ENCODE measurements at places on chromosomes 5 and 9.

DNA sequence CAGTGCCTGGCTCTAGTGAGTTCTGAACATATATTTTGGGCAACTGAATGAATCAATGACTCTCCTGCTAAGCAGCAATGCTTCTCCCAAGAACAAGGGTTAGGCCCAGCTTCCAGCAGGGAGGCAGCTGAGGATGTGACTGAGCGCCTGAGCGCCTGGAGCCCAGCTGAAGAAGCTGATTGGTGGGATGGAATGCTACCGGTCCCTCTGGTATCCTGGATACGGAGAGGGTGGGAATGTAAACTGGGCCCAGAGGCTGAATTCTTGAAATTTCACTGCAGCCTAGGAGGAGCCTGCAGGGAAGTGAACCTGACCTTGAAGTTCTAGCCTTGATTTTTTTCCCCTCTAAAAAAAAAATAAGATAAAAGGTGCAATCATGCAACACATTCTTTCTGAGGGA, 43.2 kb downstream of the WWC1 start:
- peak; percentile 88 for DNase-seq

DNA sequence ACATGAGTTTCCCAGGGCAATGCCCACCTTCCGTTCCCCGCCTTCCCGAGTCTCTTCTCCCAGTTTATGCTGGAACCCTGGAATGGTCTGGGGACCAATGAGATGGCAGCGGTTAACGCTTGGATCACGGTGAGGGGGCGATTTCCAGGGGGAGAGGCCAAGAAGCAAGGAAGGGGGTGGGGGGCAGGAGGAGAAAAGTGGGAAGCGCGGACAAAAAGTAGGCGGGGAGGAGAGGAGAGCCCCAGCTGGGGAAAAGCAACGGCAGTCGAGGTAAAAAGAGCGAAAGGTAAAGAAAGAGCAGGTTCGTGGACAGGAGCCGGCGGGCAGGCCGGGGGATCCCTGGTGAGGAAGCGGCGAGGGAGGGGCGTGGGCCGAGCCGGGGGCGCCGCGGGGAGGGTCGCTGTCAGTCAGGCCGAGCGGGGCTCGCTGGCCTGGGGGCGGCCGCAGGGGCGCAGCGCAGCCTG, 508 bp upstream of the SNCAIP start:
- no peak for DNase-seq

DNA sequence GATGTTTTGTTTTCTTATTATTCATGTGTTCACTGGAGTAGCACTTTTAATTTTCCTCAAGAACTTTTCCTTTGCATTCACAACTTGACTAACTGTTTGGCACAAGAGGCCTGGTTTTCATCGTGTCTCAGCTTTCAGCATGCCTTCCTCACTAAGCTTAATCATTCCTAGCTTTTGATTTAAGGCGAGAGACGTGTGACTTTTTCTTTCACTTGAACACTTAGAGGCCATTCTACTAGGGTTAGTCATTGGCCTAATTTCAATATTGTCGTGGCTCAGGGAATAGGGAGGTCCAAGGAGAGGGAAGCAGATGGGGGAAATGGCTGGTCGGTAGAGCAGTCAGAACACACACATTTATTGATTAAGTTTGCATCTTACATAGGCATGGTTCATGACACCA, 94.0 kb downstream of the ZNF462 start:
- peak; percentile 92 for DNase-seq

- no peak for DNase-seq
These were observed 3.2 kb downstream of the TGFBR1 start for GRCh38 chr9:99108131-99108530.

DNA sequence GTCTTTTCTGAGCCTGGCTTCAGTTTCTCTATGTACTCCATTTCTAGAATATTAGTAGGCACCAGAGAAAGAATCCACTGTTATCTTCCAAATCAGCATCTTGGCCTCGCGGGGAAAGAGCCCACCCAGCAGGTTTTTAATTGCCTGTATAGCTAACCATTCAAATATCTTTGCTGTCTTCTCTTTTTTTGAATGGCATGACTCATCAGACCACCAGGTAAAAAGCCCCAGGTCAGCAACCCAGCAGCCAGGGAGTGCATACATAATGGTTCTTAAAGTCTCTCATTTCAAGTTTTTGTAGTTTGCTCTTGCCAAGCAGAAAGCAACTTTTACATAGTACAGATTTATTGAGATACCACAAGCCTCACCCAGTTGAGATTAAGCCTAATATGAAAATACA, 50.7 kb downstream of the TMEM167A start:
- peak; percentile 6 for DNase-seq

- DNase-seq: no peak
These were observed 33.4 kb downstream of the POLK start for GRCh38 chr5:75545131-75545530.

DNA sequence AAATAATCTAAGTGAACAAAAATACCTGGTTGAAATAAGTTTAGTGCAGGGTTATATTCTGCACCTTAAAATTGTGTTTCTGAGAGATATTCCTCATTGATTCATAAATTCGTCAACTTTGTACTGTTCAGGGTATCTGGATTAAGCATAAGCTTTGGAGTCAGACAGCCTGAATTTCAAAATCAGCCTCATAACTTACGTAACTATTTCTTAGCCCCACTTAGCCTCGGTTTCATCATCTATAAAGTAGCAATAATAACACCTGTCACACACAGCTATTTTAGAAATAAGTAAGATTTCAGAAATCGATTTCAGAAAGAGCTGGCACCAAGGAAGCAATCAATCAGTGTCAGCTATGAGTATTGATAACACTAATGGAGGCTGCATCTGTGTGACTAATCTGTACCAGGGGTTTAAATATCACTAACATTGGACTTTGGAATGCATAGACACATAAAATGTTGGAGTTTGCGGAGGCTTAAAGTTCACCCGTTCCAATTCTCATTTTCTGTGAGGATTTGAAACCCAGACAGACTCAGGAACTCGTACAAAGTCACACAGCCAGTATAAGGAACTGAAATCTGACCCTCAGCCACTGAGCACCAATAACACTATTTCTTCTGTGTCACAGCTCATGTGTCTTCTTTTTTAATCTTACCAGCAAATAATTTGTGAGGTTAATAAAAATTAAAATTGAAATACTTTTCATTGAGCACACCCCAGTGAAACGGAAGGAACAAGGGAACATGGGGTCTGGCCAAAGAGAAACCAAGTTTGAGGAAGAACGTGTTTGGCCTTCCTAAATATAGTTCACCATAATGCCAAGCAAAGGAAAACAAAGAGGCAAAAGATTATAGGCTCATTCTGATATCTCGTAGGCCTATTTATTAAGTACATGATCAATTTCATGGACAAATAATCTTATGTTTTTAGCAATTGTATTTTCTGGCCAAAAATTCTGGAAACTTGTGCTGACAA, 194.4 kb upstream of the PTGER4 start:
- no peak for DNase-seq

GRCh38 chr9:125493881-125494652, 212.9 kb downstream of the MAPKAP1 start:
- peak; percentile 53 for DNase-seq

DNA sequence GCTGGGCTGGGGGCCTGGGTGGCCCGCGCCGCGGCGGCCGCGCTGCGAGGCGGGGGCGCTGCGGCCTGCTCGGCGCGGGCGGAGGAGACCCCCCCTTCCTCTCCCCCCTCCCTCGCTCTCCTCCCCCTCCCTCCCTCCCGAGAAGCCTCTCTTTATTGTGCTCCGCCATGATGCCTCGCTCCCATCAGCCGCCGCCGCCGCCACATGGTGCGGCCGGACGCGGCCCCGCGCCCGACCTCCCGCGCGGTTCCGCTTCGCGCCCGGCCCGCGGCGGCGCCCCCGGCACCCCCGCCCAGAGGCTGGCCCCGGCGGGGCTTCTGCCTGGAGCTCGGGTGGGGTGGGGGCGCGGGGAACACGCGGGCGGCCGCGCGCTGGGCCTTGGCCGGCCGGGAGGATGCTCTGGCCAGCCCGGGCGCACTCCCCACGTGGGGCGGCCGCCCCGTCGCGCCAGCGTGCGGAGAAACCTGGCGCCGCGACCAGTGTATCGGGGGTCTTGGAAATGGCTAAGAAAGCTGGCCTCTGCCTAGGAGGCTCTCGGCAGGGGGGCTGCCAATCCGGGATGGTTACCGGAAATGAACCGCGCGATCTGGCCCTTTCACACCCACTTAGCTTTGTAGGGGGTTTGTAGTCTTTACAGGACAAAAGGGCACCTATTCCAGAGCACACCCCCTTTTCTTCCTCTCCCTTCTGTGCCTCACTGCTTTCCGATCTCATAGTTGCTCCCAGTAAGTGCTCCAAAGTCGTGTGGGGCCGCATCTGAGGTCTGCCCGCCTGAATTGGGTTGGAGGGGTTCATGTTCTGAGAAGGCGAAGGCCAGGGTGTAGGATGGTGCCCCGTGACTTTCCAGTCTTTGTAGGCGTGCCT, 1.0 kb downstream of the SET start:
- DNase-seq: peak; percentile 69

GRCh38 chr5:96050273-96050880, 88.7 kb upstream of the ELL2 start:
- DNase-seq: no peak

GRCh38 chr9:86454701-86455615, 100.7 kb upstream of the TUT7 start:
- peak; percentile 36 for DNase-seq

DNA sequence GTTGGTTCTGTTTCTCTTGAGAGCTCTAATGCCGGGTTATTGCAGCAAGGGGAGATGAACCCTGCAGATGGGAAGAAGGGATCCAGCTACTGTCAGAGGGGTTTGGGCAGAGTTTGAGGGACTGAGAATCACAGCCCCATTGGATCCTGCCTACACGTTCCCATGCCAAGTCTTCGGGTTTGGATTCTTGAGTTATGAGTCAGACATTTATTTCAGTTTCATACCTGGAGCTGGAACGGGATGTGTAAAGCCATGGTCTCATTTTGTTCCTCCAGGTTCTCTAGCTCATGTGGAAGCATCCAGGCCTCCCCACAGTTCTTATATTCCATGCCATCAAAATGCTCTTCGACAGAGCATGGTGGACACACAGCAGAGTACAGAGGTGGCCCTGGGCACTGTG, 275.4 kb upstream of the IRX4 start:
- DNase-seq: no peak

- DNase-seq: no peak
These were observed 31.5 kb downstream of the FAM163B start for GRCh38 chr9:133577737-133578112.

DNA sequence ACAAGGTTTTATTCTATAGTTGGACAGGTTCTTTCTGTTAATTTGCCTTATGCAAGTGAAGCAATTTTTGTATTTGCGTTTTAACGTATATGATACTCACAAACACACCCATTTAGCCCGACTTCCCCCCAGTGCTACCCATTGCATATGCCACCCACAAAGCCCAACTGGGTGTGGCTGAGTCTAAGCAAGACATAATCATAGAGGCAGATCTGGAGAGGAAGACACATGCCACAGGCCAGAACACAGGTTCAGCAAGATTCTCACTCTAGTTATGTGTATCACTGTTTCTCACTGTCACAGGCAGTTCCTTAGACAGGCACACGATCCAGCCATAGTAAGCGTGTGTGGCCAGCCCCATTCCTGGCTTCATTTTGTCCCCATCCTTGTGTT, 29.0 kb upstream of the PUM3 start:
- no peak for DNase-seq
